ENCODE measurements at places on chromosomes 2 and 18. TPM values are rescaled to one million over a fixed set of nuclear protein-coding genes. Genes with fewer than 3 reads are reported as not detected.

The GALNT5 gene
- total RNA-seq: not detected

The CHN1 gene
- 1.5 TPM for total RNA-seq

The SGO2 gene
- 44.2 TPM for total RNA-seq

The ANKRD30B gene
- total RNA-seq: not detected

The FAP gene
- total RNA-seq: not detected

The IL18RAP gene
- 9.6 TPM for total RNA-seq

The CCDC74B gene
- 1.6 TPM for total RNA-seq

The OBSL1 gene
- not detected for total RNA-seq

The CNNM3 gene
- 28.5 TPM for total RNA-seq

GRCh38 chr18:1017227-1018058, 112.8 kb downstream of the ADCYAP1 start:
- no peak for DNase-seq

GRCh38 chr18:79857082-79857671, 59.4 kb downstream of the KCNG2 start:
- DNase-seq: no peak

DNA sequence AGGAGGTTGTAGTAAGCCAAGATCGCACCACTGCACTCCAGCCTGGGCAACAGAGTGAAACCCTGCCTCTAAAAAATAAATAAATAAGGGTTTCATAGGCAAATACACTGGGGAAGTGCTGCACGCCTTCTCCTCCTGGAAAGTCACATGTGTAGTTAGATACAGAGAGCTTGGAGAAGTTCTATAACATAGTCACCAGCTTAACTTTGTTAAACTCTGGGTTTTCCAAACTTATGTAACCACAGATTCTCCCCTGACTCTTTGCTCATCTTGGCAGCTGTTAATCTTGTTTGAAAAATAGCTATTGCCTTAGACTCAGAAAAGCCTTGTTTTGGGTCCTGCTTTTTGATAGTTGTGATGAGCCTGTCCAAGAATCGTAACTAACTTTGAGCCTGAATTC, 25.2 kb downstream of the KIAA2012 start:
- DNase-seq: no peak

DNA sequence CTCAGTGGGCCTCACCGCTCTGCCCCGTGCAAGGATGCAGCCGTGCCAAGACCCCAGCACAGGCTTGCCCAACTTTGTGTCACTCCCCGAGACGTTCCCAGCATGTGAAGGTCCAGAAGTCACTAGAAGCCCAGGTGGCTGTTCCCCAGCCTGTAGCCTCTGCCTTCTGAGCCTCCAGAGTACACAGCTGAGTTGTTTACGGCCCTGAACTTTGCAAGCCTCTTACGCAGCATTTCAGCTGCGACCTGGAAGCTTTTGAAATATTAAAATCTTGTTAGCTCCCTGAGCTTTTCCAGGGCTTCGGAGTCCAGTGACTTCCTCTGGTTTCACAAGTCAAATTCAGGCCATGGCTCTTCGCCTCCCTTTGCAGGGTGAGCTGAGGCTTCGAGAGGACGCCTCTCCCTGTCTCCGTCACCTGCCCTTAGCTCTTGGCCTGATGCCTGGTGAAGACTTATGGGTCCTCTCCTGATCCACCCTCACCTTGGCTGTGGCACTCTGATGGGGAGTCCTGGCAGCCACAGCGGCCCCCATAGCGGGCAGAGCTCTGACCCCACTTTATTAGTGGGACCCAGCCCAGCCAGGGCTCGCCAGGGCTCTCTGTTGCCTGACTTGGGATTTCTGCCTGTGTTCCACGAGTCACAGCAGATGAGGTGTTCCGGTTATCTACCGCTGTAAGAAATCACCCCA, 76.5 kb upstream of the HPCAL1 start:
- DNase-seq: no peak

GRCh38 chr2:208285853-208286252, 19.8 kb downstream of the PIKFYVE start:
- no peak for DNase-seq

DNA sequence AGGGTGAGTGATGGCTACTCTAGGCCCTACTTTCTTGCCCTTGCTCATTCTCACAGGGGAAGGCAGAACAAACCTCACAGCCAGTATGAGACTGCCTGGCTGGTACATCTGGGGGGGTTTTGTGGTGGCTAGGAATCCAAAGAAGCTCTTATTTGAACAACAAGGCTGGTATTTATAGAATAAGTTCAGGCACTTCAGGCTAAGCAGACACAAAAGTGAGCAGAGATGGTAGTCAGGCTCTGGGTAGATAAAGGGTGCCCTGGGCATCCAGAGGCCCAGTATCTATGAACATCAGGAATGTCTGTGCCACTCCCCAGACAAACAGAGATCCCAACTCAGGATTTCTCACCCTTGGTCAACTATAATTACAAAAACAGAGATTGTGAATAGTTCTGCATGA, 57.2 kb upstream of the RTN4 start:
- no peak for DNase-seq

- DNase-seq: no peak
These were observed 35.2 kb upstream of the CDH19 start for GRCh38 chr18:66638856-66639629.

GRCh38 chr2:208175840-208176153, 12.4 kb upstream of the CRYGA start:
- no peak for DNase-seq

GRCh38 chr2:133842446-133842845, 274.2 kb upstream of the NCKAP5 start:
- no peak for DNase-seq

DNA sequence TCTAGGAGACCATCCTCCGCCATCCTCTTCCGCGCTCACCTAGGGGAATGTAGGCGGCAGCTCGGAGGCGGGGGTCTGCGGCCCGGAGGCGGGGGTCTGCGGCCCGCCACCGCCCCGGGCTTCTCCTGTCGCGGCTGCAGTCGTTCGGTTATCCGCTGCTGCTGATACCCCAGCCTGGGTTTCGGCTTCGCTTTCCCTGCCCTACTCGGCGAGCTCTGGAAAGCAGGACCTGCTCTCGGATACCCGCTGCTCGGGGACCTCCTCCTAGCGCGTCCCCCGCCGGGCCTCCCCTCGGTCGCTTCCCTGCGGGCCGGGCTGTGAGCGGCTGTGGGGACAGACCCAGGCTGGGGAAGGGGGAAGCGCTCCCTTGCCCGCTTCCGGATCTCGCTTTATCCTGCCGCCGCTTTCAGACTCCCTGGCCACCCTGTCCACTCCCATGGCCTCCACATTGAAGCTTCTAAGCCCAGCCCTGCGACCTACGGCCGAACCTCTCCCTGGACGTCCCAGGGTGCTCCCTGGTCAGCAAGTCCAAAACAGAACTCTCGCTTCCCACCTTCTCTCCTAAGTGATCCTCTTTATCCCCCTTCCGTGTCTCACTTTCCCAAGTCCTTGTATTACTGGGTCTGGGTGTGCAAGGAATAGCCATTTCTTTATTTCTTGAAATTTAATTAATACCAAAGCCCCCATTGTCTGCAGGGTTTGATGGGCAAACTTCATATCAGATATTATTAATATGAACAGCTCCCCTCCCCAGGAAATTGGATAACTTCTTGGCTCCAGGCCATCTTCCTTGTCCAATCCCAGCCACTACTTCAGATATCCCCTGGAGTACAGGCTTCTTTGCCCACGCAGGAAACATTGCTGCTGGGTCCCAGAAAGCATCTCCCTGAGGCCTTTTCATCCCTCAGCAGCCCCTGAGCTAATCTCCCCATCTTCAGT, 769 bp downstream of the FKBP1B start:
- DNase-seq: peak; percentile 20

DNA sequence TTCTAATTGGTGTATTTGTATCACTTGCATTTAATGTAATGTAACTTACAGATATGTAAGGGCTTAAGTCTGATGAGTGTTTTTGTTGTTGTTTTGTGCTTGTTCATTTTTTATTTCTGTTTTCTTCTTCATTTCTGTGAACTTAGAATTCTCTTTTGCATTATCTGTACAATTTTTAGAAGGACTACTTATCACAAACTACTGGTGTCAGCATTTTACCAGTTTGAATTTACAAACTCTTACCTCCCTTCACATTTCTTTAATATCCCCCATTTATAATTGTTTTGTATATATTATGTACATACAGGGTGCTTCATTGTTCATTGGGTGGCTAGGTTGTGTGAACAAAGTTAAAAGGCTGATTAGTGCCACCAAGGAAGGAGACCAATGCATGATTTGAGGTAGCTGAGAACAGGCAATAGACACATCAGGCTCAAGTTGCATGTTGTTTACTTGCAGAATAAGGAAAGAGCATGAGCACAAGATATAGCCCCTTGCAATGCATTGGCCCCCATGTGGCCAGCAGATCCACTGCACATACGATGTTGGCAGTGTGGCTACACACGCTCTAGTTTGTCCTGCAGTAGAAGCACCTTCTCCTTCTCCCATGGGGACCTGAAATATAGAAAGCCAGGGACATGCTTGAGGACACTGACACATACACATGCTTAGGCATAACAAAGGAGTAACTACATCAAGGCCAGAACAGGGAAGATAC, 198.2 kb downstream of the CD8B2 start:
- DNase-seq: no peak

GRCh38 chr2:227834916-227835650, 21.4 kb downstream of the CCL20 start:
- no peak for DNase-seq

- DNase-seq: peak; percentile 37
These were observed 6.5 kb upstream of the SMAD2 start for GRCh38 chr18:47936952-47937351.

DNA sequence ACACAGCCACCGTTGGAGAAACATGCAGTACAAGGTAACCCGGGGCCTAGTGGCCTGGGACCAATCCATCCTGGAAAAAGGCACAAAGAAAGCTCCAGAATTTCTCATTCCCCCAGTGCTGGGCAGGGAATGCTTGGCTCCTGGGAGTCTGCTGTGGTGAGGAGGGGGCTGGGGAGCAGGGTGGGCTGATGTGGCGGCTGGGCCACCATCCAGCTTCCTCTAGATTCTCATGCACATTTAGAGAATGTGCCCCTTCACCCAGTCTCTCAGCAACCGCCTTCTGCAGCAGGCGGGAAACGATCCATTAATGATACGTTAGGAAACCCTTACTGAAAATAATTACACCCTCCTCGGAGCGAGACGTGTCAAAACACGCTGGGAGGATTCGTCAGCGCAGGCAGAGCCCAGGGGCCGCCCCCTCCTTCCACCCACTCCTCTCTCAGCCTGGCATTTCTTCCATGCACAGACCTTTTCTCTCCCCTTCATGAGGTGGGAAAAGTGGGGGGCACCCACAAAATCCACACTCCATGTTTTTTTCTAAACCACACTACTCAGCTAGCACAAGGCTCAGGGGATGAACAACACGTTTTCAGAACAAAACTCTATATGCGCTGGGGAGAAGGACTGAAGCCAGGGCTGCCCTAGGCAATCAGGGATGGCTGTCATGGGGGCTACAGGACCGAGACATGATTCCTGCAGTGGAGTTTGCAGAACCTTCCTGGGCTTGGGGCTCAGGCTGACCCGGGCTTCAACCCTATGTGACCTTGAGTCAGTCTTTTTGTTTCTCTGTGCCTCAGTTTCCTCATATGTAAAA, 56.1 kb upstream of the SMAD7 start:
- no peak for DNase-seq

DNA sequence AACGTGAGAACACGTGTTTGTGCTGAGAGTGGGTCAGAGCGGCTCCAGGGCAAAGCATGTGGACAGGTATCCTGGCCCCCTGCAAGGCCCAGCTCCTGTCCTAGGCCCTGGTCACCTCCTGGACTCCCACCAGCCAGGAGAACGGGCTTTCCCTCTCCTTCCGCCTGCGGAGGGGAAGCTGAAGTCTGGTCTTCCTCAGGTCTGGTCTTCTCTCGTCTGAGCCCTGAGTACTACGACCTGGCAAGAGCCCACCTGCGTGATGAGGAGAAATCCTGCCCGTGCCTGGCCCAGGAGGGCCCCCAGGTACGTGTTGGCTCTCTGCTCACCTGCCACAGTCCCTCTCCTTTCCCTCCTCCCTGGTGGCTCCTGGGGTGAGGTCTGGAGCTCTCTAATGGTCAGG, 963 bp downstream of the GNLY start:
- peak; percentile 13 for DNase-seq

GRCh38 chr2:97720746-97721145, 7.4 kb downstream of the ZAP70 start:
- no peak for DNase-seq

All from activated CD4-positive, alpha-beta memory T cell treated with anti-CD3 and anti-CD28 coated beads, Interleukin-2, amount 10 ng/mL, durations not matched to agents 7 days and 5 days (primary cell).